CD4-positive, alpha-beta memory T cell (primary cell): ENCODE measurements at places on chromosomes 12 and 14. TPM values are rescaled to one million over a fixed set of nuclear protein-coding genes. Genes with fewer than 3 reads are reported as not detected.

DNA sequence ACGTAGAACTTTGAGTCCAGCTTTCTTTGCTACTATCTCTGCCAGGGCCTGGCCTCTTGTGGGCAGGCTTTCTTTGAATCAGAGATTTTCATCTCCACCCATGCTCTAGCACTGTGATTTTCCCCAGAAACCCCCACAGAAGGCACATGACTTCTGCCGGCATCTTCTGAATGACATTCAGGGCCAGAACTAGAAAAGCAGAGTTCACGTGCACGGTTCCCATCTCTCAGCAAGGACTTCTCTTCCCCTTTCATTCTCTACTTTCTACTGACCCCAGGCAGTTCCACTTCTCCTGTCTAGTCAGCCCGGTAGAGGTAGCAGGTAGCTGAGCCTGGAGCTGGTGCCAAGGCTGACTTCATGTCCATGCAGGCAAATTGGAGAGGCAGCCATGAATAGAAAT is 26.9 kb downstream of the BATF start:
- DNase-seq, result no peak

DNA sequence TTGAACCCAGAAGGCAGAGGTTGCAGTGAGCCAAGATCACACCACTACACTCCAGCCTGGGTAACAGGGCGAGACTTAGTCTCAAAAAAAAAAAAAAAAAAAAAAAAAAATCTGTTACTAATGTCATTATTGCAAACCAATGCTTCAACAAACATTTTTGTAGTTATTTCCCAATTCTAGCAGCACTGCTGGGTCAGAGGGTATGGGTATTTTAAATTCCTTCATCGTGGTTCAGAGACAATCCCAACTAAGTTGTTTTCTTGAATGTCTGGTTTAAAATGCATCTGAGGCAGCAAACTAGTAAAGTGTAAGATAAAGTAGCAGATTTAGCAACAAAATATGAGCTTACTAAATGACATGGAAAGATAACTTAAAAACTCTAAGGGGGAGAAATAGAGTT is 65.6 kb downstream of the FERMT2 start:
- DNase-seq, result no peak

Gene KNTC1
- polyA plus RNA-seq, result 3.3 TPM

DNA sequence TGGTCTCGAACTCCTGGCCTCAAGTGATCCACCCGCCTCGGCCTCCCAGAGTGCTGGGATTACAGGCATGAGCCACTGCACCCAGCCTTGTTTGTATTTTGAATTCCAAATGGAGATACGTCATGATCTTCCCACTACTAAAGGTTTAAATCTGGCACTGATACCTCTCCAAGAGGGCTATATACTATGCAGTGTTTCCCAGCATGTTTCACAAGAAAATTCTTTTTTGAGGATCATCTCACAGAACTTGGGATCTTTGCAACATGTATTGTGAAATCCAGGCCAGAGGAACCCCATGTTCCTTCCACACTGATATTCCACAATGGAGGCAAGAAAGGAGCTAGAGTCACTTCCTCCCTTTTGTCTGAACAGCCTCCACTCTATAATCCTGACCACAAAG is 112.7 kb downstream of the NT5DC3 start:
- no peak for DNase-seq
